ENCODE measurements at places on chromosomes 5 and 9.

- DNase-seq, result no peak
Observed at GRCh38 chr5:88707216-88707965, 175.6 kb downstream of the MEF2C start.

DNA sequence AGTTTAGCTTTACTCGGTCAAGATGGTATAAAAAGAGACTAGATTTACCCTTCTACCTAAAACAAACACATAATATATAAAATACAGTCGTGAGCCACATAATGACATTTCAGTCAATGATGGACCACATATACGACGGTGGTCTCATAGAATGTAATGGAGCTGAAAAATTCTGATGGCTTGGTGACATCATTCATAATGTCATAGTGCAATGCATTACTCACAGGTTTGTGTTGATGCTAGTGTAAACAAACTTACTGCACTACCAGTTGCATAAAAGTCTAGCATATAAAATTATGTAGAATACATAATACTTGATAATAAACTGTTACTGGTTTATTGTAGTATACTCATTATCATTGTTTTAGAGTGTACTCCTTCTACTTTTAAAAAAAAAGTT is 115.9 kb upstream of the GDNF start:
- DNase-seq, result no peak

GRCh38 chr9:15244001-15244441 is 63.0 kb downstream of the TTC39B start:
- DNase-seq, result no peak

DNA sequence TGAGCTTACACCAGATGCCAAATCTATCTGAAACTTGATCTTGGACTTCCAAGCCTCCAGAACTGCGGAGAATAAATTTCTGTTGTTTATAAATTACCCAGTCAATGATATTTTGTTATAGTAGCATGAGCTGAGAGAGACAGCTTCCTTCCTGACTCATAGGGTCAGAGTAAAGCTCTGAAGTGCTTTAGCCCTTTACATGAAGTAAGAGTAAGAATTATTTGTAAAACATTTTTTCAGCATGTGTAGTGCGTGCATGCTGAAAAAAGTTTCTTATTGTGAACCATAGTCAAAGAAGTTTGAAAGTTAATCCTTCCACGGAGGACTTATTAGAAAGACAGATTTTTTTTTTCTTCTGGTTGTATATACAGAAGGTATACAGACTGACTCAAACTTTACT is 172.4 kb downstream of the DMRT2 start:
- no peak for DNase-seq

- DNase-seq, result no peak
Observed at GRCh38 chr5:129670957-129671500, 76.9 kb upstream of the MINAR2 start.

- DNase-seq, result no peak
Observed at GRCh38 chr9:35603506-35603985, 1.5 kb upstream of the TESK1 start.

DNA sequence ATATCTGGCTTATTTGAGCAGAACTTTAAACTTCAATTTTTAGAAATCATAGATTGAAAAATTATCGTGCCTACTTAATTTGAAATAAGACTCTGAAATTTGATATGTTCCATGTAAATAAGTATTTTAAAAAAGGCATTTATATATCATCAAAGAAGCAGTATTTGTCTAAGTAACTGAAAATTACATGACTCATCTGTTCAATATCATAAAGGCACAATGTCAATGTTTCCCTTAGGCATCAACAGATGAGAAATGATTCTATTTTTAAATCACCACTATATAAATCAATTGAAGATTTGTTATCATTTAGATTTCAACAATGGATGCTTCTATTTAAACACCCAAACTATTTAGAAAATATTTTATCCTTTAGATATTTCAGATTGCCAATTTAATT is 142.9 kb upstream of the POU5F2 start:
- no peak for DNase-seq

GRCh38 chr5:169416583-169417196 is 115.8 kb upstream of the SLIT3 start:
- DNase-seq, result no peak

- DNase-seq, result no peak
Observed at GRCh38 chr5:139413963-139414362, 10.1 kb upstream of the SPATA24 start.

DNA sequence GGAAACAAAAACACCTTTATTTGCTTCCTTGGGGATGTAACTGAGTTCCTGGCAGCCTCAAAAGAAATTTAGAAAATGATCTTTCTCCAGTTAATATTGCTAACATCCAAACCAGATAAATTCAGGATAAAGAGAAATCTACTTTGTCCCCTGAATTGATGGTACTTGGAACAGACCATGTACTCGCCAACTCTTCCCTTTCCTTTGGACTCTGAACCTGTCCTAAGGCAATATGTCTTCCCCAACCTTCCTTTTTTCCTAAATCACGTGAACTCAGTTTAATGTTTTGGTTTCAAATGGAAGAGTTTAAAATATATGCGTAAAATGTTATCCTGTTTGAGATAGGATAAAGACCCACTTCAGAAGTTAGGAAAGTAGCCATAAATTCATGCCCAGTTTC is 28.0 kb downstream of the ACO1 start:
- DNase-seq, result no peak

- no peak for DNase-seq
Observed at GRCh38 chr5:76332102-76332501, 71.0 kb upstream of the IQGAP2 start.

DNA sequence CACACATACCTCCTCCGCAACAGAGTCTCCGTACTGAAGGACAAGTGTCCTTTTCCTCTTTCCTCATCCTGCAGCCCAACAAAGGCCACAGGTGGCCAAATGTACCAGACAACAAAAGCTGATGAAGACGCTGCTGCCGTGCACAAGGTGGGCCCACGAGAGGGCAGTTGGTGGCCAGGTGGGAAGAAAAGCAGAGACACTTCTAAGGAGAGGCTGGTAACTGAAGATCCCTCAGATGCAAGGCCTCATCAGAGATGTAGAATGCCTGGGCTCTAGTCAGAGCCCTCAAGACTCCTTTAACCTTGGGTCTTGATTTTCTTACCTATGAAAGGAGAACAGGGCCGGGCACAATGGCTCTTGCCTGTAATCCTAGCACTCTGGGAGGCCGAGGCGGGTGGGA is 75.7 kb downstream of the NRG2 start:
- DNase-seq, result no peak

DNA sequence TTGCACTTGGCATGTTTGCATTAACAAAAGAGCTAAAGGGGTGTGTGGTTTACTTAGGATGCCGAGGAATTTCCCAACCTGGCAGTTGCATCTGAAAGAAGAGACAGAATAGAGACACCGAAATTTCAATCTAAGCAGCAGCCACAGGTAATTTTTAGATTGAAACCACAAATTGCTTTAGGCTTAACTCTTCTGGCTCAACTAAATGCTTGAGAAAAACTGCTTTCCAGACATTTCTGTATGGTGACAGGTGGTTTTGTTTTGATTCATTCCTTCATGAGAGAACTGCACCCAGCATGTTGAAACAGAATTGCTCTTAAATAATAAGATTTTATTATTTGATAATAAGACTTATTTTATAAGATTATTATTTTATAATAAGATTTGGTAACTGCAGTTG is 21.5 kb downstream of the SECISBP2 start:
- no peak for DNase-seq

GRCh38 chr5:21701317-21701716 is 1151.8 kb downstream of the CDH12 start:
- DNase-seq, result no peak

DNA sequence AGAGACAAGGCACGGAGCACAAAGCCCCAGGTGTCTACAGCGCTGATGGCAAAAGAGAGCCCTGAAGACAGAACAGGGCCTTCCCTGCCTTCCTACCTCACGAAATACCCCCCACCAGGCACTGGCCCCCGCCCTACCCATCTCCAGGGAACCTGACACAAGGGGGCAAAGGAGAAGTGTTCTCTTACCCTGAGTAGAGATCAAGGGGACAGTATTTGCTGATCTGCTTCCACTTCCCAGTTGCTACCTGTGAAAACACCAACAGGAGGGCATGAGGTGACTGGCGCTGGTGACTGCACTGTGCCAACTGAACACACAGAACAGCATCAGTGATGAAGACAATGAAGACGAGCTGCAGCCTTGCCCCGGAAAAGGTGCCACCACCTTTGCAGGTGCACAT is 27.4 kb downstream of the IPPK start:
- no peak for DNase-seq

DNA sequence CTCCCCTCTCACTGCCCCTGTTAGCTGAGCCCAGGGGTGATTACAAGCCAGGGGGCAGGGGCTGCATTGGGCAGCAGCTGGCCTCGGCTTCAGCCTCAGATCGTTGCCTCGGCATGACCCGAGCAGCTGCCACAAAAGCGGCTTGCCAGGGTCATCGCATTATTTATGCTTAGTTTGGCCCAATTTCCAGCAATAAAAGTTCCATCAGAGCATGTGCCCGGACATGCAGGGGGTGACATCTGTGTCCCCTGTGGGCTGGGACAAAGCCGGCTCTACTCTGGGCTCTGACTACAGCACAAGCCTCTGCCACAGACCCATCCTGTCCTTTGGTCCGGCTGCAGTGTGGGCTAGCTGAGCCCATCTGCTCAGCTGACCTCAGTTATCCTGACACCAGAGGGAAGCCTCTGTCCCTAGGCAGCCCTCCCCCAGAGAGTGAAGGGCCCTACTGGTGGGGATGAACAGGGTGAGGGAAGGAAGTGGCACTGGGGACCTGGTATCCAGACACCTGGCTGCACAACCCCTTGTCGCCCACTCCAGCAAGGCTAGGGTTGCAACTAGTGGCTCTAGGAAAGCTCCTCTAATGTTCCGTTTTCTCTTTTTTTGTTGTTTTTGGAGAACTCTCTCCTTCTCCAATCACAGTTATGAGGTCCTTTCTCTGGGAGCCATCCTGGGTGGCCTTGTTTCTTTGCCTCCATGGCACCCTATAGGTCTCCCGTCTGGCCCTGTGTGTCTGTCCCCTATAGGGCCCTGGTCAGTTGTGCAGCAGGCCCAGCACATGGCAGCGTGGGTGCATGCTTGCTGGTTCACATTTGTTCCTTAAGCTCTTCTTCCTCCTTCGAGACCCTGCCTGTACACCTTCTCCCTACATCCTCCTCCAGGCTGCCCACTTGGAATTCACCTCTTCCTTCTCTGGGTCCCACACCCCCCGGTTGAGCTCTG is 13.3 kb upstream of the GADD45G start:
- no peak for DNase-seq

GRCh38 chr5:135124128-135124527 is 90.1 kb upstream of the PITX1 start:
- no peak for DNase-seq

DNA sequence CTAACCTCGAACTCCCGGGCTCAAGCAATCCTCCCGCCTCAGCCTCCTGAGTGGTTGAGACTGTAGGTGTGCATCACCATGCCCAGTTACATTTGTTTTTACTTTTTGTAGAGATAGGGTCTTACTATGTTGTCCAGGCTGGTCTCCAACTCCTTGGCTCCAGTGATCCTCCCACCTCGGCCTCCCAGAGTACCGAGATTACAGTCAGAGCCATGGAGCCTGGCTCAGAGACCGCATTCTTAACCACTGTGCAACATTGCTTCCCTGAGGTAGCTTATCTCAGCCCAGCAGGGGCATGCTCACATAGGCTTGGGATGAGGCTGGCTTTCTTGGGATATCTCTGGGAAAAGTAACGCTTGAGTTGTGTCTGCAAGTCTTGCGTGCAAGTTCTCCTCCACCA is 99.7 kb downstream of the SPRY4 start:
- DNase-seq, result no peak

DNA sequence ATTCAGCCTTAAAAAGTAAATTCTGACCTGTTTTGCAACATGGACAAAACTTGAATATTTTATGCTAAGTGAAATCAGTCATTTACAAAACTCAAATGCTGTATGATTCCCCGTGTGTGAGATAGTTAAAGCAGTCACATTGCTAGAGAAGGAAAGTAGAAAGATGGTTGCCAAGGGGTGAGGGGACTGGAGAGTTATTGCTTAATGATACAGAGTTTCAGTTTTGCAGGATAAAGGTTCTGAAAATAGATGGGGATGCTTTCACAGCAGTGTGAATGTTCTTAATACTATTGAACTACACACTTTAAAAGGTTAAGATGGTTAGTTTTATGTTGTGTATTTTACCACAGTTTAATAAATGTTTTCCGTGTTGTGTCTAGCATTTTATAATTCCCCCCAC is 51.2 kb downstream of the SGCD start:
- no peak for DNase-seq

GRCh38 chr9:127078988-127079387 is 43.4 kb downstream of the ANGPTL2 start:
- DNase-seq, result no peak

GRCh38 chr9:7606591-7606990 is 193.0 kb downstream of the DMAC1 start:
- no peak for DNase-seq

GRCh38 chr9:109158651-109159050 is 8.4 kb downstream of the FRRS1L start:
- DNase-seq, result no peak

DNA sequence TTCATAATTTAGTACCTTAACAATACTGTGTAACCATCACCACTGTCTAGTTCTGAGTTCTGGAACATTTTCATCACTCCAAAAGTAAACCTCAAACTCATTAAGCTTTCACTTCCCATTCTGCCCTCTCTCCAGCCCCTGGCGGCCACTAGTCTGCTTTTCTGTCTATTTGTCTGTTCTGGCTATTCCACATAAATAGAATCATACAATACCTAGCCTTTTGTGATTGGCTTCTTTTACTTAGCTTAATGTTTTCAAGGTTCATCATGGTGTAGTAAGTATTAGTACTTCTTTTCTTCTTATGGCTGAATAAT is 138.7 kb downstream of the RAPGEF6 start:
- DNase-seq, result no peak

DNA sequence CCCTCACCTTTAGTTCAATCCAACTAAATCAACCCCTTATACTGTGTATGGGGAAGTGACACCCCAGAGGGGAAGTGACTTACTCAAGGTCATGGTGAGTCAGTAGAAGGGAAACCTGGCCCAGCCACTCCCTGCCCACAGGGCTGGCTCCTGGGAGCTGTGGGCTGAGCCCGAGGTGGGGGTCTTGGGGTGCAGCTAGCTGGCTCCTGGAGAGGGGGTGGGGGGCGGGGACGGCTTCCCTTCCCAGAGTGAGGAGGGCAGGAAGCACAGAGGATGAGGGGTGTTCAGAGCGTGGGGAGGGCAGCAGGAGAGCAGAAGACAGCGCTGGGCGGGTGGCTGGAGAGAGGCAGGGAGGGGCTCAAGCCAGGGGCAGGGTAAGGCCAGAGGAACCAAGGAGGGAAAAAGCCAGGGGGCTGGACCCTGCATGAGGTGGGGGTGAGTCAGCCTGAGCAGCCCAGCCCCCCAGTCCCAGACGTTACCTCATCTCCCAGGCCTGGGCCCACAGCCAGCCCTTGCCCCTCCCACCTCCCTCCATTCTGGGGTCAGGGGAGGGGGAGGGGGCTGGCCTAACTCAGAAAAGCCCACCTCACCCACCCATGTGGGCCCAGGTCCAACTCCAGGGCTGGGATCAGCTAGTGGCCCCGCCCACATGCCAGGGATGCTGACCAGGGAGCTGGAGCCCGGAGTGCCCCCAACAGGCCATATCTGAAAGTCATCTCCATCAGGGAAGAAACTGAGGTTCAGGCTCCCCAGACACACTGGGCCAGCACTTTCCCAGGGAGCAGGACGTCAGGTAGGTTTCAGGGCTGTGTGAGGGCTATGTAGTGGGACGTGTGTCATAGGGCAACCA is 2.8 kb downstream of the PDLIM7 start:
- no peak for DNase-seq

- no peak for DNase-seq
Observed at GRCh38 chr5:23204111-23204510, 303.3 kb upstream of the PRDM9 start.
